ENCODE measurements at places on chromosomes 4 and X.

DNA sequence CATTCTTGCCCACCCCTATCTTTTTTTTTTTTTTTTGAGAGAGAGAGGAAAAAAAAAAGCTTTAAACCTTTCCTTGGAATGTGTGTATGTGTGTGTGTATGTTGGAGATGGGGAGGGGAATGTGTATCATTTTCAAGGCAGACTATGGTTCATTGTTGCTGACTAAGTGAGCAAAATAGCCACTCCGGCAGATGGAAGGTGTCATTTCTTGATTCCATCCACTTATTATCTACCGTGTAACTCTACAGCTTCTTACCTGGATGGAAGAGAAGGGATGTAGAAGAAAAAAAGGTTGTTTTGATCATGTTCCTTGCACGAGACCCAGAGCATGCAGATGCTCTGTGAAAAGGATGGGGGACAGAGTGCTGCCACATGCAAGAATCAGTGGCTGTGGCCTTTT is 5.9 kb upstream of the GK2 start:
- no peak for DNase-seq

DNA sequence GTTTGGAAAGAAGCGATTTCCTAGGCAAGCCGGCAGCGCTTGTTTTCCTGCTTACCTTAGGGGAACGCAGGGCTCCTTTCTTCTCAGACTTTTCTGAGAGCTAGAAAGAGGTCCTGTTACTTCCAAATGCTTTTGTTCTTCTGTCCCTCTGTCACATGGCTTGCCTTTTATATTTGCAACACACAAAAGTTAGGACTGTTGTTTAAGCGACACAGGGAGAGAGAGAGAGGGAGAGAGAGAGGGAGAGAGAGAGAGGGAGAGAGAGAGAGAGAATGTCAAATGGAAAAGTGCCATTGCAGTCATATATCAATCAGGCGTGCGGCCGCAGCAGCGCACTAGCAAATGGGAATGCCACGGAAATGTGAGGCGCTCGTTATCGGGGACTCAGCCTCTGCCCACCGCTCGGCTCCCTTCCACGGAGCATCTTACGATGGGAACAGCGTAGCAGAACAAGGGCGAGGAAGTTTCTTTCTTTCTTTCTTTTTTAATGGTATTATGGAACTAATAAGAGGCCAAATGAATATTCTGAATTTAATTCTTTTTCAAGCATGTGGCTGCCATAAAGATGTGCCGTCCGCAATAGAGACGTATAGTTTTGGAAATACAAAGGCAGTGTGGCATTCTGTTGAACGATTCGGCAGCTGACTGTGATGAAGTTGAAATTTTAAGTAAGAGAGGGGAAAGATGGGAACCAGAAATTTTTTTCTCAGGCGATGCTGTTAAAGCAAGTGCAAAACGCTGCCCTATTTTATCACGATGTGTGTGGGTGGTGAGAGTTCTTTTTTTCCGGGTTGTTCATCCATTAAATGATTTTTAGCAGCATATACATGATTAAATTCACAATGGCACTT is at the start of gene NDP:
Gene NDP, minus strand, starts transcription at position 142 of the 851 bp plus-strand sequence. CDS start 14,745 bp downstream, outside the sequence.
- DNase-seq: no peak

DNA sequence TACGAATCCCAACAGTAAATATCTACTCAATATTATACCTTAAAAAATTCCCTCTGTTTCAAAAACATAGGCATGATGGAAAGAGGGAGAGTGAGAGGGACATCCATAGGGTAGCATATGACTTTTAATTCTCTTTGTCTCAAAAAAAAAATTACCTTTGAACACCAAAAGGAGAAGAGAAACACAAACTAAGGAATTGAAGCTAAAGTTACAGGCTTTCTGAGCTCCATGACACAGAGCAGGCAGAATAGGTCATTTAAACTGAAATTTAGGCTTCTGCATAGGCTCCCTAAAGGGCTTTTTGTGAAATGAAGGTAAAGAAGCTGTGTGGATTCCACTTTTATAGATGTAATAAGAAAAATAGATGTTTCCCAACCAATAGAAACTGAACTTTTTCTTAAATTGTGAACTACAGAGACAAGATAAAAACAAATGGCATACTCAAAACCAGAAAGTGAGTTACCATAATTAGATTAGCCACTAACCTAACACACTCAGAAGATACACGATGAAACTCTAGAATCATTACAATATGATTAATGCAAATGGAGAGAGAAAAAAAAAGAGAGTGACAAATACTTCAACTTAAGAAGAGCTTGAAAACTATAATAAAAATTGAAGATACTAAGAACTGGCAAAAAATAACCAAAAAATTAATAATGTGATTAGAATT is 584.6 kb downstream of the GABRG1 start:
- DNase-seq: no peak

GRCh38 chr4:17535906-17536305 is 20.9 kb downstream of the CLRN2 start:
- no peak for DNase-seq

- peak; percentile 55 for DNase-seq
Measured at GRCh38 chrX:110317820-110318663, at the start of gene AMMECR1. TSS of gene AMMECR1 (minus strand) at chrX:110318085. CDS start at chrX:110318071, 14 bp downstream.
